Fibroblast of pulmonary artery (primary cell): ENCODE measurements at places on chromosomes 3 and 15.

GRCh38 chr15:44295750-44296431 lies 7.4 kb downstream of the GOLM2 start:
- peak; percentile 24 for DNase-seq

DNA sequence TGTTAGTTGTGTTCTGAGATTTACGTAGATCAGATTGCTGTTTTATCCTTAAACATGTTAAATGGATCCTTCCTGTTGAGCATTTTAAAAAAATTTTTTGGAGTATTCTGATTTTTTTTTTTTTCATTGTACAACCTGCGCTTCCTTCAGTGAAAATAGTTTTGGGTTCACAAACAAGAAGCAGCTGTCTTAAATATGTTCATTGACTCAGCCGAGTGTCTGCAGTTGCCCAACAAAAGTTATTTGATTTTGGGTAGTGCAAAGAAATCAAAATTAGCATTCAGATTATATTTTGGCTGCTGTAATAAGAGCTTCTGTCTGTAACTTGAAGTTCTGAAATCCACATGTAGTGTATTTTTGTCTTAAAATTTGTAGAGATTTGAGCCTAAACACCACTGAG lies 148.2 kb downstream of the BBX start:
- DNase-seq, result no peak

- DNase-seq, result no peak
Observed at GRCh38 chr3:140341203-140341602, 336.7 kb upstream of the TRIM42 start.

DNA sequence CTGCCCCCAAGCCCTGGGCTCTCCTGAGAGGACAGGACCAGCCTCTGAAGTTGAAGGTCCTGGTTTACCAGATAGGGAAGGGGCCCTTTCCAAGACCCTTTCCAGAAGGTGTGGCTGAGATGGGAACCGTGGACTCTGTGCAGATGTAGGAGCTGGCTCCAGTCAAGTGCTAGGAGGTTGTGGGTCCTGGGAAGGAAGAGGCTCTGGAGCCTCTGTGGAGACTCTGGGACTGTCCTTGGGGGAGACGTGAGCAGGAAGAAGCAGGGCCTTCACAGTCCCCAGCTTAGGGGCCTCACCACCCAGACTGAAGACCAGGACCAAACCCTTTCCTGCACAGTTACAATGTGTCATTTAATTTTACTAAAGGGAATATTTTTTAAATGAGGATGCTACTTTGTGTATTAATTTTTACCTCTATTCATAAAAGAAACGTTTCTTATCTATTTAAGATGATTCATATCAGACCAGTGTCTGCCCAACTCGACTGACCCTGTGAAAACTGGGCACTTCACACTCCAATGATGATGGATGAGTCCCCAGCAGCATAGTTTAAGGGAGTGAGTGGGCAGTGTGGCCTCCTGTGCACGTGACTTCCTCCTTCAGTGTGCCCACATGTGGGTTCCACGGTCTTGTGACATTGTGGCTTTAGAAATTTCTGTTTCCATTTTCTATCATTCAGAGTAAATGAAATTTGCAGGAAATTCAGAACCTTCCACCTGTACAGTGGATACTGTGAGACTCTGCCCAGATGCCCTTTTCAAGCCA lies 10.9 kb downstream of the CCR5AS start:
- DNase-seq, result no peak

DNA sequence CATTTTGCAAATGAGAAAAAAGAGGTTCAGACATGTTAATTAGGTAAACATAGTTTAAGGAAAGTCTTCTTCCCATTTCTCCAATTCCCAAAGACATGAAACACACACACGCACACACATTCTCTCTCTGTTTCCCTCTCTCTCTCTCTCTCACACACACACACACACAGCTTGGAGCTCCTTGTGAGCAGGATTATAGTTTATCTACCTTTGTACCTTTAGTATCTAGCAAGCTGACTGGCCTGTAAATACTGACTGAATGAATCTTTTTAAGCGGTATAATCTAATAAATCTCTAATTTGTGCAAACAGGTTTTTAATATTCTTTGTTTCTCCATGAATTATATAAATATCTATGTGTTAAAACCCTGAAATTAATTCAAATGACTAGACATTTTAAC lies 73.3 kb downstream of the UACA start:
- no peak for DNase-seq
